D341Med (cell line): ENCODE measurements at places on chromosomes 6 and 20.

DNA sequence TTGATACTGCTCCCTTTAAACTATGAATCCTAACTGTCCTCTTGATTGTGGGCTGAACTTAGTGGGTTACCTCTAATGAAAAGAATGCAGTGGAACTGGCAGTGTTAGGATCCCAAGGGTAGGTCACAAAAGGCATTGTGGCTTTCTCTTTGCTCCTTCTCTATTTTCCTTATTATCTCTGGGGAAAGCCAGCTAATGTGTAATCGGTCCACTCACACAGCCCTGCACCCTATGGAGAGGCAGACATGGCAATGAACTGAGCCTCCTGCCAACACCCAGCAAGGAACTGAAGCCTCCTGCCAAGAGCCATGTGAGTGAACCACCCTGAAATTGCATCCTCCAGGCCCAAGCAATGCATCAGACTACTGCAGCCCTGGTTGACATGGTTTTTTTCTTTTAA lies 24.6 kb upstream of the ZNF133 start:
- DNase-seq = no peak

DNA sequence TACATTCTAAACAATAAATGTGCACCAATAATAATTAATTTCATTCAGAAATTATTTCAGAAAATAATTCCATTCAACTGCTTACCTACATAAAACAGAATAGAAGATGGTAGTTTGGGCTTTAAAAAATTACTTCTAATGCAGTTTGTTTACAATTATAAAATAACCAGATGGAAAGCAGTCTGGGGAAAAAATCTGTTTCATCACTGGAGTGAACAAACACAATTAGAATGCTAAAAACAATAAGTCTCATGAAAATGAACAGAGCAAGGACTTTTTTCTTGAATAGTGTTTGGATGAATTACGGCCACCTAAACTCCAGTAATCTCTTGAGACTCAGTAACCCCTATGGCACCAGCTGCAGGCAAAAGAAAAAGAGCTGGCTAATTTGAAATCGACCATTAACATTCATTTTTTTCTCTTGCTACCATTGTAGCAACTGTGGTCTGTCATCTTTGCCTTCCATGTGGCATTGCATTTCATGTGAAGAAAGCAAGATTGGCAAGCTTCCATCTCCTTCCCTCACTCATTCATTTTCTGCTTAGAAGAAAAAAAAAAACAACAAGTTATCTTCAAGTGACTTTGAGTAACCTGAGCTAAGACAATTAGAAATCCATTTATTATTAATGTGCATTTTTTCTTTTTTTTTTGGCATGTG lies 88.4 kb upstream of the CEP85L start:
- DNase-seq = no peak

- DNase-seq = no peak
Observed at GRCh38 chr6:36243562-36244212, 26.2 kb upstream of the PNPLA1 start.

DNA sequence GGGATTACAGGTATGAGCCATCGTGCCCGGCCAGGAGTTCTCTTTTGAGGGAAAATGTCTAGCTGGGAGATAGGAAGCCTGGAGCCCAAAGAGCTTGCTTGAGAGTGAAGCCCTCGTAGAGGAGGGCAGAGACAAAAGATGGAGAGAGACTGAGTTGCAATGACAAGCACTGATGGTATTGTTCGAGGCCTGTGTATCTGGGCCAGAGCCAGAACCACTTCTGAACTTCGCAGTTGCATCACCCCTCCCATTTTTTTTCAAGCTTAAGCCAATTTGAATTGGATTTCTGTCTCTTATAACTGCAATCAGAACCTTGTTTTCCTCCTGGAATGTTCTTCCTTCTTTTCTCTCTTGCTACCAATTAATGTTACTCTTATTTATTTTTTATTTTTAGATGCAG lies 83.1 kb downstream of the KCNB1 start:
- no peak for DNase-seq

- no peak for DNase-seq
Observed at GRCh38 chr6:129236001-129236517, 353.1 kb downstream of the LAMA2 start.

DNA sequence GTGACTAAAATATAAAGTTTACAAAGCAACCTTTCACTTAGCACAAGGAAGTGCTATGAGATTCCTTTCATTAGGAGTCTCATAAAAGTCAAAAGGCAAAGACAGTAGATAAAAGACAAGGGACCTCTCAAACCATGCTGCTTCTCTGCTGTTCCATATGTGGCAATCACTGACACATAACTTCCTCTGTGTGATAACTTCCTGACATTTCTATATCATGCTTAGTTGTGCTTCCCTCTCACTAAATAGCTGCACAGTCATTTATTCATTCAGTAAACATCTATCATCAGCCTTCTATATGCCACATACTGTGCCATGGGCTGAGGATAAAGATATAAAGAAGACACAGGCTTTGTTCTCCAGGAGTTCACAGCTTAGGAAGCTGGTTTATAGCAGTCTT lies 214.8 kb upstream of the GRIK2 start:
- no peak for DNase-seq

DNA sequence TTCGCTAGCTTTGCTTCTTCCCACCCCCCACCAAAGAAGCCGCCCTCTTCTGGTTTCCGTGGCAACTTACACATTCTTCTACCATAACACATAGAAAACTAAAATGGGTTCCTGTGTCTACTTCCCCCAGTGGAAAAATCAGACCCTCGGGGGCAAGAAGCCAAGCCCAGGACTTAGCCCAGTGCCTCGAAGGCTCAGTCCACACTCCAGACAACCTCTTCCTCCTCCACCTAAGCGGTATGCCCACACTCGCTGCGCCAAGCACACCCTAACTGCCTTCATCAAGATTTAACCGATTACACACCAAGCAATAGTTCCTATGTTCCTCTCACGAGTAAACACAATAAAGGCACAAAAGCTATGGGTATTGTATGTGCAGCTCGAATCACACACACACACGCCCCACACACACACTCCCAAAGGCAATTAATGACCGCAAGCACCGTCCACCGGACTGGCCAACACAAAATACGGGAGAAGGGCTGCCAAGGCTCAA lies 537 bp downstream of the PPIL4 start:
- peak; percentile 39 for DNase-seq

GRCh38 chr6:78781001-78781400 lies 86.3 kb upstream of the IRAK1BP1 start:
- no peak for DNase-seq

- no peak for DNase-seq
Observed at GRCh38 chr6:165664559-165665383, 1.7 kb upstream of the PDE10A start.

DNA sequence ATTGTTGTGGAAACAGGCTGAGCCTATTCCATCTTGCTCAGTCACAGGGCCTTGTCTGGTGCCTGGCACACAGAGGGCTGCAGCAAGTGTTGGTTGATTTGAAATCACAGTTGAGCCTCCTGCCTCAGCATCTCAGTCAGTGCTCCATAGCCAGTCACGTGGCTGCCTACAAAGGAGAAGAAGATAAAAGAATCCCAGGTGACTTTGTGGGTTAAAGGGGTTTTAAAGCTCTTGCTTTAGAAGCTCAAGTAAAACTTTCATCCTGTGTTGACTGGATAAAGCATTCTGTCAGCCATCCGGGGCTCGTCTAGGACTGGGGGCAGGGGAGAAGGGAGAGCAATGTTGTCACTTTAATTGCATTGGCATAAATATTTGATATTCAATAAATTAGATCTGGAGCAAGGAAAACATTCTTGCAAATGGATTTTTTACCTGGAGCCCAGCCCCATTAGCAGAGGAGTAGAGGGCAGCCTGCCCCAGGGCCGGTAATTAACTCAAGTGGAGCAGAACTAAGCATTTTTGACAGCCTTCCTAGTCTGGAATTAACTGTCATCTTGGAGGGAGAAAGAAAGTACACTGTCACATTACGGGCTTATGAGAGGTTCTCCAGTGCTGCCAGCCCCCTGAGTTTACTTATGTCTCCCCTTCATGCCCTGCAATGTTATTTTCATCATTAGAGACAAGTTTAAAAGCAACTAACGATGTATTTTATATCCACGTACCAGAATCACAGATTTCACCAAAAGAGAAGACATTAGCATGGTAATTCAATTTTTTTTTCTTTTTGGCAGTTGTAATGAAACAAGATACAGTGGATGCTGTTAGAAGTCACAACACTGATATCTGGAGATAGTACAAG lies 71.7 kb upstream of the GTSF1L start:
- no peak for DNase-seq

DNA sequence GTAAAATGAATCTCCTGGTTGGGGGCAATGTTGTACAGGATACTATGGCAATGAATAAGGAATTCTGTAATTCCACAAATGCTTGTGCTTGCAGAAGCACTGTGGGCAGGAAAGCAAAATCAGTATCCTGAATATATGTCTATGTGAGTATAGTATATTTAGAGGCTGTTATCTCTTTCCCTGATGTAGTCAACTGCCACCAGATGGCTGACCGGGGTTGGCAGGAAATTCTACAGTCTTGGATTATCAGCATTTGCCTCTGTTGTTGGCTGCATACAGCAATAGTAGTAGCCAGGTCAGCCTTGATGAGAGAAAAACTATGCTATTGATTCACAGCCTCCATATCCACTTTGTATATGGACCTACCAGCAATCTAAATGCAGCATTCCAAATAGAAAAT lies 425.1 kb upstream of the JAG1 start:
- DNase-seq = no peak

DNA sequence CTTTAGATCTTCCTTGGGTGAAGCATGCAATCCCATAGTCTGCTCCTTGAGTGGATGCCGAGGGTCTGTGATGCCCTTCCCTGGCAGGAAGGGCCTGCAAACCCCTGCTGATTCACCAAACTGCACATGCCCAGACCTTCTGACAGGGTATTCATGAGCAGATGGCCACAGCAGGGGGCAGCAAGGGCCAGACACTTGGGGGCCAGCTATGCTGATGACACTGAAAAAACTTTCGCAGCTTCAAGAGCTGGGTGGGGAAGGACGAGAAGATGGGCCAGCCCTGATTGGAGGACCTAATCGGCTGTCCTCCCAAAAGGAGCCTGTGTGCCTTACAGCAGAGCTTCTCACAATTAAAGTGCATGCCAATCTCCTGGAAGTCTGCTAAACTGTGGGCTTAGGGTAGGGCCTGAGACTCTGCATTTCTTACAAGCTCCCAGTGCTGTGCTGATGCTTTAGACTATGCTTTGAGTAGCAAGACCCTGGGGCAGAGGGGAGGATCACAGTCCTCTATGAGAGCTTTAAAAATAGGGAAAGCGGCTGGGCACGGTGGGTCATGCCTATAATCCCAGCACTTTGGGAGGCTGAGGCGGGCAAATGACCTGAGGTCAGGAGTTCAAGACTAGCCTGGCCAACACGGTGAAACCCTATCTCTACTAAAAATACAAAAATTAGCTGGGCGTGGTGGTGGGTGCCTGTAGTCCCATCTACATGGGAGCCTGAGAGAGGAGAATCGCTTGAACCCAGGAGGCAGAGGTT lies 15.2 kb upstream of the GDAP1L1 start:
- no peak for DNase-seq

GRCh38 chr6:80182308-80182707 lies 75.8 kb downstream of the BCKDHB start:
- no peak for DNase-seq

DNA sequence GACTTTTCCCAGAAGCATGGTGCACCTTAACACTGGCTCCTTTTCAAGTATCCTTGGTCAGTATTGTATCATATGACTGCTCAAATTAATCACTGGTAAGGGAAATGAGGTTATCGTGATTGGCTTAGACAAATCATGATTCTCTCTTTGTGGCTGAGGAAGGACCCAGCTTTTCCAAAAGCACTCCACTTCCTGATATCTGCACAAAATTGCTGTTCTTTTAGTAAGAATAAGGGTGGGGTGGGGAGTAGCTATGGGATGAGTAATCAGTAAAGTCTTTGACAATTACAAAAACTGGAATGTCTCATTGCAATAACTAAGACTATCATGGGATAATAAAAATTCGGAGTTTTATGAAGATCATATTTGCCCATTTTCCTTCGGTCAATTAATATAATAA lies 9.0 kb upstream of the RIPPLY2 start:
- no peak for DNase-seq

DNA sequence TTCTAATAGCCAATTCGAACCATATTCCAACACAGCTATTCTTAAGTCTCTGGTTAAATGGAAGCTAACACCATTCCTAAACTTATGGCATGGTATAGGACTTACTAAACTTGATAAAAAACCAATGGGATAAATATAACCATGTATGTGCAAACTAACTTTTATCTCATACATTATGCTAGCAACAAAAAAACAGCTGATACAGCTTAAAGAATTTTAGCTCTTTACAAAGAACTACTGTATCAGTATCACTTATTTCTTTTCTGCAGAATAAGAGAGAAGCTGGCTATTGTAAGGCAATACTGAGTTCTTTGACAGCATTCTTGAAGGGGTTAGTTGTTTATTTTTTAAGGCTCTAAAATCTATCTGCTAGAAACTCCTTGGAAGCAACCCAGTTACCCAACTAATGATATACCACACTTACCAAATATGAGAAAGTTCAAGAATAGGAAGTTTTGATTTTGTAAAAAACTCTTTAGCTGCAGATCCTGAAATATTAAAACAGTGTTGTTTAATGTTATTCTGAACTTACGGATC lies 44.9 kb downstream of the REPS1 start:
- DNase-seq = no peak

DNA sequence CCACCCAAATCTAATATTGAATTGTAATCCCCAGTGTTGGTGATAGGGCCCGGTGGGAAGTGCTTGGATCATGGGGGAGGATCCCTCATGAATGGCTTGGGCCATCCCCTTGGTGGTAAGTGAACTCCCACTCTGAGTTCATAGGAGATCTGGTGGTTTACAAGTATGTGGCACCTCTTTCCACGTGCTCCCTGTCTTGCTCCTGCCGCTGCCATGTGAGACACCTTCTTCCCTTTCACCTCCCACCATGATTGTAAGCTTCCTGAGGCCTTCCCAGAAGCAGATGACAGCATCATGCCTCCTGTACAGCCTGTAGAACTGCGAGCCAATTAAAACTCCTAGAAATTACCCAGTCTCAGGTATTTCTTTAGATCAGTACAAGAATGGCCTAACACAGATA lies 150.8 kb downstream of the SH3BGRL2 start:
- no peak for DNase-seq

DNA sequence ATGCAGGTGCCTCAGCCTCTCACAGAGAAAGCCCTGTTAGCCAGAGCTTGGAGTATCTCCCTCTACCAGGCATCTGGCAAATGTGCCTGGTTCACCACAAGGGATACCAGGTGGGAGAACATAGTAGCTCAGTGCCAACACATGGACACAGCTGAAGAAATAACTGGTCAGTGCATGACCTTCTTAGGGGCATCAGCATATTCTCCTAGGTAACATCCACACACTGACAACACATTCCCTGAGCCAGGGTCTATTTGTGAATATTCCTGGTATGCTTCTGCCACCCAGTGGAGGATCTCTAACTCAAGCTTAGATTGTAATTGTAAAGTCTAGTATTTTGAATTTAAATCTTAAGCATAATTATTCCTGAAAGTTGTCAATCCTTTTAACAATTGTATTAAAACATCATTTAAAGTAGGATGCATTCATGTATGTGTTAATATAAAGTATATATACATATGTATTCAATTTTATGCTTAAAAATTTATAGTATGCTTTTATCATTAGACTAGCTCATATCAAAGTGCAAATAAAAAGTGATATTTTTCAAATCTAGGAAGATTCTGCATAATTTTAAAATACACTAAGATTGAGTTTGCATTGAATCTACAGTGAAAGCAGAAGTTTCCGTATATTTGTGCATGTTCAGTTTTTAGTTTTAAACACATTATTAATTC lies 45.3 kb upstream of the COL21A1 start:
- DNase-seq = peak; percentile 64

GRCh38 chr20:34974246-34974645 lies 18.6 kb downstream of the MYH7B start:
- no peak for DNase-seq
